Glomerular endothelial cell (primary cell): ENCODE measurements at places on chromosomes 16 and 17. TPM values are rescaled to one million over a fixed set of nuclear protein-coding genes. Genes with fewer than 3 reads are reported as not detected.

The MATCAP1 gene
- 20.1 and 25.3 TPM in 2 replicates for total RNA-seq

The KRTAP1-1 gene
- not detected in 2 replicates for total RNA-seq

The FDXR gene
- 38.6 and 46.9 TPM in 2 replicates for total RNA-seq

The CBX8 gene
- 2.1 and 4.2 TPM in 2 replicates for total RNA-seq

The CCR7 gene
- total RNA-seq: 0.05 TPM in 1 of 2 replicates, not detected in the other

The TNFRSF13B gene
- not detected in 2 replicates for total RNA-seq

The AMZ2 gene
- 35.1 and 45.7 TPM in 2 replicates for total RNA-seq

The RILP gene
- total RNA-seq: 17.1 and 34.2 TPM in 2 replicates

The VASN gene
- total RNA-seq: 5.7 and 6.8 TPM in 2 replicates

The CLDN6 gene
- total RNA-seq: 0.12 and 12.9 TPM in 2 replicates

The EFNB3 gene
- 0.87 and 2.1 TPM in 2 replicates for total RNA-seq

The OR1F1 gene
- not detected in 2 replicates for total RNA-seq

The CES3 gene
- total RNA-seq: 0.06 TPM in 1 of 2 replicates, not detected in the other

The SLC6A2 gene
- total RNA-seq: not detected in 2 replicates

The HSPB9 gene
- total RNA-seq: not detected in 2 replicates

The MT1A gene
- total RNA-seq: 16.4 TPM in 1 of 2 replicates, not detected in the other

The NACA2 gene
- total RNA-seq: not detected in 2 replicates

The CES1 gene
- not detected in 2 replicates for total RNA-seq

The KRTAP4-5 gene
- not detected in 2 replicates for total RNA-seq

The FBXO31 gene
- total RNA-seq: 33.5 and 34.9 TPM in 2 replicates

The IRX3 gene
- total RNA-seq: 2.4 and 3.0 TPM in 2 replicates

The NR1D1 gene
- 1.8 and 5.1 TPM in 2 replicates for total RNA-seq

The CD300LG gene
- total RNA-seq: not detected in 2 replicates

The ARHGDIA gene
- total RNA-seq: 426 and 442 TPM in 2 replicates

The FSCN2 gene
- total RNA-seq: 0.29 and 0.64 TPM in 2 replicates

The DPEP3 gene
- not detected in 2 replicates for total RNA-seq

The TEX14 gene
- total RNA-seq: not detected in 2 replicates

The SYCE1L gene
- total RNA-seq: 2.1 and 11.6 TPM in 2 replicates

The TOP2A gene
- total RNA-seq: 23.8 and 26.8 TPM in 2 replicates

The SPATA32 gene
- not detected in 2 replicates for total RNA-seq

The NOMO2 gene
- 200 and 248 TPM in 2 replicates for total RNA-seq

The SMG1 gene
- 53.0 and 76.7 TPM in 2 replicates for total RNA-seq

The CCL14 gene
- total RNA-seq: 5.6 and 11.2 TPM in 2 replicates

The OSBPL7 gene
- total RNA-seq: 11.1 and 14.4 TPM in 2 replicates

The PRR11 gene
- total RNA-seq: 19.7 and 25.7 TPM in 2 replicates

The PRAC2 gene
- not detected in 2 replicates for total RNA-seq

The AURKB gene
- total RNA-seq: 9.3 and 24.8 TPM in 2 replicates

The HAS3 gene
- total RNA-seq: 0.70 and 6.2 TPM in 2 replicates

The TELO2 gene
- total RNA-seq: 17.3 and 26.4 TPM in 2 replicates

The PIRT gene
- not detected in 2 replicates for total RNA-seq

The HES7 gene
- total RNA-seq: not detected in 2 replicates

The ZMYND15 gene
- 0.06 and 0.15 TPM in 2 replicates for total RNA-seq

The HSD11B2 gene
- total RNA-seq: not detected in 2 replicates

The LGALS9 gene
- 120 and 200 TPM in 2 replicates for total RNA-seq

The SCNN1G gene
- total RNA-seq: not detected in 2 replicates

The CPNE7 gene
- total RNA-seq: 6.1 and 34.4 TPM in 2 replicates

The MNT gene
- 15.1 and 15.6 TPM in 2 replicates for total RNA-seq

The SEPTIN1 gene
- 0.47 TPM in 1 of 2 replicates, not detected in the other for total RNA-seq

The TVP23A gene
- total RNA-seq: not detected in 2 replicates

The NARF gene
- total RNA-seq: 94.6 and 104 TPM in 2 replicates

The PYY gene
- total RNA-seq: 0.64 TPM in 1 of 2 replicates, not detected in the other

The KRTAP4-9 gene
- total RNA-seq: not detected in 2 replicates

The DNAAF8 gene
- total RNA-seq: 0.68 and 1.8 TPM in 2 replicates

The RAB26 gene
- total RNA-seq: 0.48 and 1.3 TPM in 2 replicates
